CD4-positive, alpha-beta T cell treated with Interleukin-15 for 4 hours (primary cell): ENCODE measurements at places on chromosomes 11 and 22.
A peak's percentile ranks its signal among the peaks of the same experiment; 100 is the strongest.

- DNase-seq, result no peak
These were observed 45.2 kb downstream of the ALX4 start for GRCh38 chr11:44264761-44265160.

DNA sequence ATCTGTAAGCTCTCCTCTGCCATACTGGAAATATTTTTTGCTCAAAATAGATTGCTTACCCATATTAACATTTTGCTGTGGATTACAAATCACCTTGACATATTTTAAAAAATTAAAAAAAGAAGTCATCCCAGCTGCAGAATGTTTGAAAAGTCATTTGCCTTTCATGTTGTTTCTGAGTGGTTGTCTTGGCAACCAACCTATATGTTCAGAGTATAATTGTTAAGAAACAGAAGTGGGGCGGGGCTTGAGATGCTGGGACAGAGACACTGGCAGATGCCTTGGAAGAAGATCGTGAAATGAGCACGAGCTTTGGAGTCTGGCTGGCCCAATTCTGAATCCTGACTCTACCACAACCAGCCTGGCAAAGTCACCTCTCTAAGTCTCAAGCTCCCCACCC, 348.2 kb downstream of the LARGE1 start:
- no peak for DNase-seq

DNA sequence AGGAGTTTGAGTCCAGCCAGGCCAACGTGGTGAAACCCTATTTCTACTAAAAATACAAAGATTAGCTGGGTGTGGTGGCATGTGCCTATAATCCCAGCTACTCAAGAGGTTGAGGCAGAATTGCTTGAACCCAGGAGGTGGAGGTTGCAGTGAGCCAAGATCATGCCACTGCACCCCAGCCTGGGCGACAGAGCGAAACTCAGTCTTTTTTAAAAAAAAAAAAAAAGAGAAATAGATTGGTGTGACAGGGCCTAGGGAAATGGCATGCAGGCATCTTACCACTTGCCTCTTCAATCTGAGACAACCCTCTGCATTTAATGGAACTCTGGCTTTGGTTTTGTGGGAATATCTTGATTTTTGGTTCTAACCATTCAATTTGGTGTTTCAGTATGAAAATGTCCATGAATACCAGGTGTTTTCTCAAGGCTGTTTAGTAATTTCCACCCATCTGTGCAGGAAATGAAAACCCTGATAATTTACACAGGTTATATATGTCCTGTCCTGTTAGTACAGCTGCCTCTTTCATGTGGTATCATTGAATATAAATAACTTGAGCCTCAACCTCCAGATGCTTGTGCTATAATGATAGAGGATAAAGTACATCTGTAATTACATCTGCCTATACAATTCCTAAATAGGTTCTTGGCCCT, 8.4 kb downstream of the XBP1 start:
- no peak for DNase-seq

DNA sequence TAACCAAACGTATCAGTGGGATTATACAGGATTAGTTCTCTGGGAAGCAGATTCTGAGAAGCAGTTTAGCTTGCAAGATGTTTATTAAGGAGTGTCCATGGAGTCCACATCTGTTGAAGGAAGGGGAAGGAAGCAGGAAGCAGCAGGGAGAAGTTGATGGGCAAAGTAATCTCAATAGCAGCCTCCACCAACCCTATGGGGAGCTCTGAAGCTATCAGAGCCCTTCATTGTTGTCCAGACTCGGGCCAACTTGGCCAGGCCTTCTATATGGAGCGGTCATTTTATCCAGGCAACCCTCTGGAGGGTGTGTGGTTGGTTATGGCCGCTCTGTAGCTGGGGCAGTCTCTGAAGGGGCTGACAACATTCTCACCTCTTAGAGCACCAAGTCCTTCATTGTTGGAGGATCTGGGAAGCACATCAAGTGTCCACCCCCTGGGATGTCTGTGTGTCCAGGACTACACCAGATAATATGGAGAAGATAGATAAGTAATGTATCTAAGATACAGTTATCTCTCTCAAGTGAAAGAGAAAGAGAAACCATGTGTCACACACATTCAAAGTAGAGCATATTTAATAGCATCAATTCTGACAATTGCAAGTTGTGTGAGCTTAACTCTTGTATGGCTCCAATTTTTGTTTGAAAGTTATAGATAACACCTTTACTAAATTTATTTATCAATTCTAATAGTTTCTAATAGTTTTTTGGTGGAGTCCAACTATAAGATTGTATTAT, 101.7 kb upstream of the TRIM77 start:
- DNase-seq, result no peak

- DNase-seq, result no peak
These were observed 757.5 kb downstream of the NELL1 start for GRCh38 chr11:21426931-21427330.

DNA sequence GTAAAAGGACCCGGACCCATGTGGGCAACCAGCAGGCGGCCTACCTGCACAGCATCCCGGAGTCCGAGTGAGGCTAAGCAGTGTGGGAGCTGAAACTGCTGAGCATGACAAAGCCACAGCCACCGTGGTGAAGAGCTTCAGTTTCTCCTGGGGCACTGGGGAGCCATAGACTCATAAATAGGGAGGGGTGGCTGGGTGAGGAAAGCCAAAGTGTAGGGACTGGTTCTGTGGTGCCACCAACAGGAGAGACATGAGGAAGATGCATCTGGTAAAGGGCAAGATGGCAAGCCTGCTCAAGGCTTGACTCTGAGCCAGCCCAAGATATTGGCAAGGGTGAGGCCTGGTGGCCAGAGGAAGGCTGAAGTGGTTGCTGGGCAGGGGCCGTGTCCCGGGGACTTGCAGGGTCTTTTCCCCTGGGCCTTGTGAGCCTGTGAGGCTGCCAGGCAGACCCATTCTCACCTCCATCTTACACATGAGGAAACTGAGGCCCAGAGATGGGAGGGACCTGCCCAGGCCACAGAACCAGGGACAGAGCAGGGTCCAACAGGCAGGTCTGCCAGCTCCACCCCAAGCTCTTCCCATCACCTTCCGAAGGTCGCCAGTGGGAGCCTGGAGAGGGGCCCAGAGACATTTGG, 30.4 kb downstream of the CYTH4 start:
- DNase-seq, result no peak

GRCh38 chr11:125516245-125516644, 20.2 kb upstream of the FEZ1 start:
- no peak for DNase-seq

- no peak for DNase-seq
These were observed 100.0 kb downstream of the TMEM135 start for GRCh38 chr11:87137711-87138110.

GRCh38 chr11:2451336-2451735, 6.5 kb downstream of the KCNQ1 start:
- DNase-seq, result no peak

DNA sequence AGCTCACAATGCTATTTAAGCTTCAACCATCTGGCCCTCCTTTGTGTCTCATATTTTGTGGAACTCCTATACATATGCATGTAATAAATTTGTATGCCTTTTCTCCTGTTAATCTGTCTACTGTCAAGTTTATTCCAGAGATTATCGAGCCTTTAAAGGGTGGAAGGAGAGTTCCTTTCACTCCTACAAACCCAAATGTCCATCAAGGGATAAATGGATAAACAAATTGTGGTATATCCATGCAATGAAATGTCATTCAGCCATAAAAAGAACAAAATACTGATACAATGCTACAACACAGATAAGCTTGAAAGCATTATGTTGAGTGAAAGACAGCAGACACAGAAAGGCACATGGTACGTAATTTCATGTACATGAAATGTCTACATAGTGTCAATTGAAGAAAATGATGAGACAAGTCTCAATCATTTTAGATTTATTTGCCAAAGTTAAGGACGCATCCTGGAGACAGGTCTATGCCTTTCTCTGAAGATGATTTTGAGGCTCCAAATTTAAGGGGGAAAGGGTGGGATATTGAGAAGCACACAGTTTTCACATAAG, 17.7 kb upstream of the FEZ1 start:
- no peak for DNase-seq

DNA sequence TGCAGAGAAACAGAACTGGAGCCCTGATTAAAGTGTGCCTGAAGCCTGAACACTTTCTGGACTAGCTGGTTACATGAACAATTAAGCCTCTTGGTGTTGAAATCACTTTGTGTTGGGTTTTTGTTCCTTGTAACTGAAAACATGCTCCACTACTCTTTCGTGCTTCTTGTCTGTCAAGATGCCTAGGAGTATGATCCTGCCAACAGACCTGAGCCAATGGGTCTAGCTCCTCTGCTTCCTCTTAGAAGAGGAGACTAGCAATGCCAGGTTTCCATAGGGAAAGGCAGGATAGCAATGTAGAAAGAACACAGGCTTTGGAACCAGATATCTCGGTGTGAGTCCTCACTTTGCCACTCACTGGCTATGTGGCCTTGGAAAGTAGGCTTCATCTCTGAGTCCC, 40.3 kb downstream of the IRAG1 start:
- no peak for DNase-seq

DNA sequence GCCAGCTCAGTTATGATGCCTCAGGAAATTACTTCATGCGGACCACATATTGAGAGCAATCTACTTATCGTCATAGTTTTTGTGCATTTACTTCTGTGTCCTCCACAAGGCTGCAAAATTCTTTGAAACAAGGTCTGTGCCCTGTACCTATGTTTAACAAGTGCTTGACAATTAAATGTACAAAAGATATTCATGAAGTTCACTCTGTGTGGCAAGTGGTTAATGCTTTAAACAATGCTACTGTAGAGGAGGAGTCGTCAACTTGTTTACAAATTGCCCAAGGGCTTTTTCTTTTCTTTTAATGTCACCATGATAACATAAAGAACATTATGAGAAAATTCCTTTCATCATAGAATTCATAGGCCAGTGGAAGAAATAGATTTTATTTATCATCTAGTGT, 871.5 kb upstream of the CCDC90B start:
- DNase-seq, result no peak

DNA sequence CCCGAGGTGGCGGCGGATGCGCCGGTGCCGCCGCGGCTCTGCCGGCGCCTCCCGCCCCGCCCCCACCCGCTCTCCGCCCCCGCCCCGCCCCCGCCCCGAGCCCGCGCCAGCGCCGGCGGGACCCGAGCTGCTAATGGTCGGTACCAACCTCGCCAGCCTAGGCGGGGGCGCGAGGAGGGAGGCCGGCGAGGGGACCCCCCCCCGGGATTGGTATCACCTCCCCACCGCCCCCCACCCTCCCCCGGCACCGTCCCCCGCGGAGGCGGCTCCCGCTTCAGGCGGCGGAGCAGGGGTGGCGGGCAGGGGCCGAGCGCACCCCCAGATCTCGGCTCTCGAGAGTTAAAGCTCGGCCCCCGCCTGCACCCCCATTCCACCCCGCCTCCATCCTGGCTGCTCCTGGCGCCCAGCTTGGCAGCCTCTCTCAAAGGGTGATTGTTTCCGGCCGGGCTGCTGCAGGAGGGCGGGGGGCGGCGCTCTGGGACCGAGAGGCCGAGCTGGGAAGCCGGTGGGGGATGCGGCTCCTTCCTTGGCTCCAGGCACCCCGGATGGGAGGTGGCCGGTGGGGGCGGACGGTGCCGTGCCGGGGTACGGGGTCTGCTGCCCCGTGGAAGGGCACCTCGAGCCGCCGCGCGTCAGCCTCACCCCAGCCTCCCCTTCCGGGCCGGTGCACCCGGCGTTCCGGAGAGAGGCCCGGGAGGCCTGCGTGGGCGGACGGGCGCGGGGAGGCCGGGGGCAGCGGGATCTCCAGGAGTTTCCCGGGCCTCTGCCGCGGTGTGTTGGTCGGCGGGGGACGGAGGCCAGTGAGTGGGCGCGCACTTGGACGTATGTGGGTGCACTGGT, at the start of gene B3GAT1:
Gene B3GAT1 (minus strand): TSS at position 40 of the 840 bp plus-strand sequence. CDS start 24,583 bp downstream, outside the sequence.
- DNase-seq, result no peak

GRCh38 chr11:10605941-10606381, 37.5 kb upstream of the LYVE1 start:
- DNase-seq, result no peak

DNA sequence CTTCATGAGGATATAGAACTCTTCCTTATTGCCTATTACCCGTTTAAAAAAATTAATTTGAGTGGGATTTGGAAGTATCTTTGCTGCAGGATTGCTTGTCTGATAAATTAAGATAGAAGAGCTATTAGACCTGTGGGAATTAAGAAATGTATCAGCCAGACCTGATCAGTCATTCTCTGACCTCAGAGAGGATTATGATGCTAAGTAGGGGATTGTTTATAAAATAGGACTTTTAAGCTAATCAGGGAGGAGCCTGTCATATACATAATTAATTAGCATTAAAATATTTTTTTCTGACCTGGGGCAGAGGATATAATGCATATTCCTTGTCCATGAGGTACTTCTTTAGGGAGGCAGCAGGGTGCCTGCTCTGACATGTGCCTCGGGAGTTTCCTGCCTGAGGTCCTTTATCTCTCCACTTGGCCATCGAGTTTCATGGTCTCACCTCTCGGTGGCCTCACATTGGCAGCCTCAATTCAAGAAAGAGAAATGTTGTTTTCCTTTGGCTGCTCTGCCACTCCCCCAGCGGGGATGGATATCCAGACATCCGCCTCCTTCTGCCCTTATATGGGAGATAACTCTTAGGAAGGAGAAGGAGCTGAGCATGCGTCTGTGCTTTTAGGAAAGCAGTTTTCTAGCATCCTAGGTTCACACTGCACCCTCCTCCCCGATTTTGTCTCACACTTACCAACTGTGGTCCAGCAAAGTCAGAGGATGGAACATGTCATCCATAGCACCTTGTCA, 41.1 kb downstream of the DIXDC1 start:
- no peak for DNase-seq

- no peak for DNase-seq
These were observed 83.8 kb upstream of the SOX6 start for GRCh38 chr11:16440136-16440535.

- peak; percentile 35 for DNase-seq
These were observed 767 bp downstream of the SLC43A1 start for GRCh38 chr11:57514538-57515331.

GRCh38 chr22:28024422-28024888, 105.4 kb upstream of the PITPNB start:
- no peak for DNase-seq

- DNase-seq, result no peak
These were observed 723 bp downstream of the HSCB start for GRCh38 chr22:28742562-28742962.

DNA sequence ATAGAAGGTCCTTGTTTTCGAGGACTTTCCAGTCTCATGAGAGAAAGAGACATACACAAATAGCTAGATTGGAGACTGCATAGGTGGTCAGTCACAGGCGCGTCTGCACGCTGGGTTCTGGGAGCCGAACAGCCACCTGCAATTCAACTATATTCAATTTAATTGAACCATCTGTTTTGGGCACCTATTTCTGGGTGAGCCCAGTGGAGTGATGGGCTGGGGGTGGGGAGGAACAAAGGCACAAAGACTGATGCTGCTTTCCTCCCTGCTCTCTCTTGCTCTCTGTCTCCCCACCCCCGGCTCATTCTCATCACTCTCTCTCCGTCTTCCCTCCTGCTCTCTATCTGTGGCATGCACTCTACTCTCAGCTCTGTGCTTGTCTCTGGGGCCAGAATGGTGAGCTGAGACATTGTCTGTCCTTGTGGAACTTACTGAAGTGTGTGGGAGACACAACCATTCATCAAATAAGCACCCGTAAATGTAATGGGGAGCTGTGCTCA, 48.1 kb upstream of the B3GAT1 start:
- DNase-seq, result no peak
